ENCODE measurements at places on chromosomes 7 and 10.

GRCh38 chr10:62112300-62112699 is 156.3 kb downstream of the RTKN2 start:
- no peak for DNase-seq

DNA sequence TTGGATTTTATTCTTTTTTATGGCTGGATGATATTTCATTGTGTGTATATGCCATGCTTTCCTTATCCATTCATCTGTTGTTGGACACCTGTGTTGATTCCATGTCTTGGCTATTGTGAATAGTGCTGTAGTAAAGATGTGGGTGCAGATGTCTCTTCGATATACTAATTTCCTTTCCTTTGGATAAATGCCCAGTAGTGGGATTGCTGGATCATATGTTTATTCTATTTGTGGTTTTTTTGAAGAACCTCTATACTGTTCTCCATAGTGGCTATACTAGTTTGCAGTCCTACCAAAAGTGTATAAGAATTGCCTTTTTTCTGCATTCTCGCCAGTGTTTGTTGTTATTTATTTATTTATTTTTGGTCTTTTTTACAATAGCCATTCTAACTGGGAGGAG is 159.8 kb downstream of the WNT2 start:
- no peak for DNase-seq

DNA sequence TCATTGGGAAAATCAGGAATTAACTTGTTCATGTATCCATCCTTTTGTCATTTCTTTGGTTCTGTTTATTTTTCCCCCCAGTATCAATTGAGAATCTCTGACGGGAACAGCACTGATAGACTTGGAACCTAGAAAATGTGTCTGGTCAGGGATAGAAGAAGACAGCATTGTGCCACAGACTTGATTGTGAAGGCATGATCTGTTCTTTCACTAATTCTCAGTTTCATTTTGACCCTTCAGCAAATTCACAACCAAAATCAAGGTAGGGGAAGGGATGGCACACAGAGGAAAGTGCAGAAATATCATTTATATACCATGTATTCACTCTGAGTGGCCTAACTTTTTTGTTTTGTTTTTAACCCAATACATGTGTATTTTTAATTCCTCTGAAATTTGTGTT is 106.8 kb downstream of the WNT2 start:
- no peak for DNase-seq

- no peak for DNase-seq
Observed at GRCh38 chr7:81211204-81211933, 292.5 kb upstream of the SEMA3C start.

- no peak for DNase-seq
Observed at GRCh38 chr7:106278695-106279094, 6.1 kb downstream of the NAMPT start.

DNA sequence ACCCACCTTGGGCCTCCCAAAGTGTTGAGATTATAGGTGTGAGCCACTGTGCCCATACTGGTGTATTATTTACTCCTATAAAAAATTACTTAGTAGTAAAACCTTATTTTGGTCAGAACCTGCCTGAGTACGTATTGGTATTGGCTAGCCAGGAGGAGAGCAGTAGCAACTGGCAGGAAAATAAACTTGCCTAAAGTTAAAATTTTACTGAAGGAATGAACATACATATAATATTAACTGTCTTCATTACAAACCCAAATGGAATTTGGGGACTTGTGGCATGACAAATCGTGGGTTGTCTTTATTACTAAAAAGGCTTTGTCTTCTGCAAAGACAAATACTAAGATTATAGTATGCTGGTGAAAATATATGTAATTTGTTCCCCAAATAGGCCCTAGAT is 8.4 kb downstream of the RAB18 start:
- DNase-seq: no peak
